ENCODE measurements at places on chromosomes 11 and 22.

DNA sequence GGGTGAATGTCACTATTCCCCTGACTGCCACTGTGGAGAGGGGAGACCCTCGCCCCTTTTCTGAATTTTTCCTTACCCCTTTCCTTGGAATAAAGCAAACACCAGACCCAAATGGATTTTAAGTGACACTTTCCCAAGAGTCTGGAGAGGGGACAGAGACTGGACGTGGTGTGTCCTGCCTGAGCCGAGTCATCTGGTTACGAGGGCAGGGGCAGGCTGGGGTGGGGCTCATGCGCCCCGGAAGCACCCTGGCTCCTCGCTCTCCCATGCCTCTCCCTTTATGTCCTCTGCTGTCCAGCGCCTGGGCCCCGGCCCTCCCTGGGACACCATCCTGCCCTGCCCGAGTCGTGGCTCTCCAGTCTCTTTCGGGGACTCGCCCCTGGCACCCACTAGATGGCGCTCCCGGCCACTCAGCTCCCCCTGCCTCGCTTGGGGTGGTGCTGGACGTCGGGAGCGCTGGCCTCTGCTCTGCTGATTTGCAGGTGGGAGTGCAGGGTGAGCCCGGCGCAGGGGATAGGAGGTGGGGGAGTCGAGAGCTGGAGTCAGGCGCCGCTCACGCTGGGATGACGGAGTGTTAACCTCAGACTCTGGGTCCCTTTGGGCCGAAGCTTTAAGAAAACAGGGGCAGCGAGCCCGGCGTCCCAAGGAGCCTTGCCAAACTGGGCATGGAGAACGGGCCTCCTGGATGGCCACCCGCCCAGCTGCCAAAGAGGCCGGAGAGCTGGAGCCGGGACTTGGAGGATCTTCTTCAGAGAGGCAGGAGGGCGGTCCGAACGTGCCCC, 89.8 kb downstream of the RPS6KA4 start:
- DNase-seq, result peak; percentile 83

DNA sequence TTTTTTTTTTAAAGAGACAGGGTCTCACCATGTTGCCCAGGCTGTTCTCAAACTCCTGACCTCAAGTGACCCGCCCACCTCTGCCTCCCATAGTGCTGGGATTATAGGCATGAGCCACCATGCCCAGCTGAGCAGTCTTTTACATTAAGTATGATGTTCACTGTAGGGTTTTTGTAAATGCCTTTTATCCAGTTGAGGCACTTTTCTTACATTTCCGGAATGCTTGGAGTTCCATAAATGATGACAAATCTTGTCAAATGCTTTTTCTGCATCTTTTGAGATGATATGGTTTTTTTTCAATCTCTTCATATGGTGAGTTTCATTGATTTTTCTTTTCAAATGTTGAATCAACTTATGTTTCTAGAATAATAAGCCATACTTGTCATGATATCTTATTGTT, 29.4 kb upstream of the CTTN start:
- peak; percentile 56 for DNase-seq

GRCh38 chr11:75424396-75424795, 8.6 kb downstream of the KLHL35 start:
- DNase-seq, result no peak

DNA sequence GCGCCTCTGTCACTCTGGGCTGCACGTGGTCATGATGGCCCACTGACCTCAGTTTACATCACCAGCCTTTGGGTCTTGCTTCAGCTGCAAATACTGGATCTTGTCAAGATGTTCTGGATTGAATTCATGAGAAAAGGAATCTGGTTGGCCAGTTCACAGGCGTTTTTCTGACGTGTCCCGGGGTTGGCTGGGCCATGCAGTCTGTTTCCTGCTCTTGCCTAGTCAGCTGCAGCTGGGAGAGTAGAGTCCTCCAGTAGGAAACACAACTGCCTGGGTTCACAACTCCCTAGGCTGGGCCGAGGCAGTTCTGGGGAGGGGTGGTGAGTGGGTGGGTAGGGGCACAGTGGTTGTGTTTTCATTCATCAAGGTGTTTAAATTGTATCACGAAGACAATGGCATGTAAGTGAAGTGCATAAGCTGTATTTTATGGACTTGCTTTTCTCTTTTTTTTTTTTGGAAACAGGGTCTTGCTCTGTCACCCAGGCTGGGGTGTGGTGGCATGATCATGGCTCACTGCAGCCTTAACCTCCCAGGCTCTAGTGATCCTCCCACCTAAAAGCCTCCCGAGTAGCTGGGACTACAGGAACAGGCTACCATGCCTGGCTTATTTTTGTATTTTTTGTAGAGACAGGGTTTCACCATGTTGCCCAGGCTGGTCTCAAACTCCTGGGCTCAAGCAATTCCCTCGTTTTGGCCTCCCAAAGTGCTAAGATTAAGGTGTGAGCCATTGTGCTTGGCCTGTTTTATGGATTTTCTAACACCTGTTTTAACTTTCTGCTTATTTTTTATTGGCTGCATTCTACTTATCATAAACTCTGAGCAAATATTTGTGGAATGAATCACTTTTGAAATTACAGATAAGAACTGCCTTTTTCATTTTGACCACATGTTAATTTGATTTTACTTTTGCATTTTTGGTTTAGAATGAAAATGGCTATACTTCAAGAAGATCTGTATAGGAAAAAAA, 54.0 kb upstream of the PITPNB start:
- DNase-seq, result no peak
